ENCODE measurements at places on chromosomes 13 and 19.

- DNase-seq = no peak
These were observed 64.9 kb upstream of the MED4 start for GRCh38 chr13:48159826-48160225.

GRCh38 chr13:54859827-54860226, 1831.2 kb downstream of the OLFM4 start:
- DNase-seq = no peak

GRCh38 chr13:74227476-74228158, 93.4 kb upstream of the KLF12 start:
- DNase-seq = no peak

GRCh38 chr13:33205804-33206221, 79.7 kb downstream of the STARD13 start:
- DNase-seq = no peak

- DNase-seq = no peak
These were observed 420.5 kb upstream of the KLF12 start for GRCh38 chr13:74554569-74555275.

- DNase-seq = no peak
These were observed 14.5 kb downstream of the IRS2 start for GRCh38 chr13:109771926-109772325.

DNA sequence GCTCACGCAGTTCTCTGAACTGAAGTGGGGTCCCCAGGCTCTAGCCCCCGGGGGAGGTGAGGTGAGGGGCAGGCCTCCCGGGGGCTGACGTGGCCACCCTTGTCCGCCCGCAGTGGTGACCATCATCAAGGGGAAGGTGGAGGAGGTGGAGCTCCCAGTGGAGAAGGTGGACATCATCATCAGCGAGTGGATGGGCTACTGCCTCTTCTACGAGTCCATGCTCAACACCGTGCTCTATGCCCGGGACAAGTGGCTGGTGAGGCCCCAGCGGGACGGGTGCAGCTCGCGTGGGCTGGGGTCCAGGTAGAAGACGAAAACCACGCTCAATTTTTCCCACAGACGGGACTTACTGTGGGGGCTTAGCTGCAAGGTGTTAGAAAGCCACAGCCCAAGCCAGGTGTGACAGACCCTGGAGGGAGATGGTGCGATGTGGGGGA, 5.6 kb upstream of the ADM5 start:
- no peak for DNase-seq

- no peak for DNase-seq
These were observed 3.1 kb upstream of the SUCLA2 start for GRCh38 chr13:48004201-48004600.

- DNase-seq = no peak
These were observed 11.6 kb upstream of the FPR3 start for GRCh38 chr19:51783372-51783771.

- no peak for DNase-seq
These were observed 11.5 kb downstream of the CEACAM16 start for GRCh38 chr19:44710483-44710882.

GRCh38 chr19:2719920-2720776, 1.0 kb downstream of the DIRAS1 start:
- no peak for DNase-seq

DNA sequence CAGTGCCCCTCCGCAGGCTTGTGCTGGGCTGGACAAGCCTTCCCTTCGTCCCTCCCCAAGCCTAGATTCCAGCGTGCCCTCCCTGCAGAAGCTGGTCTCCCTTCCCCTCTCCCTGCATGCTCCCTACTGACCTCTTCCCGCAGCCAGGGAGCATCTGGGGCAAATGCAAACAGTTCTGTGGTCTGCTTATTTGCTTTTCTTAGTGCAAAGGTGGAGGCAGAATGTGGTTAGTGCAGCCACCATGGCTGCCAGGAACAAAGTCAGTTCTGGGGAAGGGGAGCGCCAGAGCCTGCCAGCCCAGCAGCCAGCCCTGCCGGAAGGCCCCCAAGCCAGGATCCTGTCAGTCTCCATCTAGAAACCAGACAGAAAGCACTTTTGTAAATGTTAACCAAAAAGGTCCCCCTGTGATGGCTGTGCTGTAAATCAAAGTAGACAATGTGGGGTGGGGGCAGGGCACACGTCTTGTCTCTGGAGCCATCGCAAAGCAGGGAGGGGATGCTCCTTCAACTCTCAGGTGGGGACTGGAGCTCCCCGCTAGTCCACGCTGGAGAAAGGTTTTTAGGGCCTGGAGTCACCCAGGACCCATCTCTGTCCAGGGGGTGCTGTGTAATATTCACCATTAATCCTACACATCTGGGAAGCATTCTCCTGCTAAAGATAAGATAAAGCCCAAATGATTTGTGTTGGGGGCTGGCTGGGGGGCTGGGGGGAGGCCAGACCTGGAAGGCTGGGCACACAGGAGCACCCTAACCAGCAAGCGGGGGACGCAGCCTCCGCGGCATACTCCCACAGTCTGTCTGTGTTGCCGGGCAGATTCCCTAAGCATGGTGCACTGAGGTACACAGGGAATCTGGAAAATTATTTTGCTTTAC, 30.9 kb downstream of the SERP2 start:
- no peak for DNase-seq

- DNase-seq = no peak
These were observed 8.0 kb downstream of the MBD3 start for GRCh38 chr19:1584500-1585242.

DNA sequence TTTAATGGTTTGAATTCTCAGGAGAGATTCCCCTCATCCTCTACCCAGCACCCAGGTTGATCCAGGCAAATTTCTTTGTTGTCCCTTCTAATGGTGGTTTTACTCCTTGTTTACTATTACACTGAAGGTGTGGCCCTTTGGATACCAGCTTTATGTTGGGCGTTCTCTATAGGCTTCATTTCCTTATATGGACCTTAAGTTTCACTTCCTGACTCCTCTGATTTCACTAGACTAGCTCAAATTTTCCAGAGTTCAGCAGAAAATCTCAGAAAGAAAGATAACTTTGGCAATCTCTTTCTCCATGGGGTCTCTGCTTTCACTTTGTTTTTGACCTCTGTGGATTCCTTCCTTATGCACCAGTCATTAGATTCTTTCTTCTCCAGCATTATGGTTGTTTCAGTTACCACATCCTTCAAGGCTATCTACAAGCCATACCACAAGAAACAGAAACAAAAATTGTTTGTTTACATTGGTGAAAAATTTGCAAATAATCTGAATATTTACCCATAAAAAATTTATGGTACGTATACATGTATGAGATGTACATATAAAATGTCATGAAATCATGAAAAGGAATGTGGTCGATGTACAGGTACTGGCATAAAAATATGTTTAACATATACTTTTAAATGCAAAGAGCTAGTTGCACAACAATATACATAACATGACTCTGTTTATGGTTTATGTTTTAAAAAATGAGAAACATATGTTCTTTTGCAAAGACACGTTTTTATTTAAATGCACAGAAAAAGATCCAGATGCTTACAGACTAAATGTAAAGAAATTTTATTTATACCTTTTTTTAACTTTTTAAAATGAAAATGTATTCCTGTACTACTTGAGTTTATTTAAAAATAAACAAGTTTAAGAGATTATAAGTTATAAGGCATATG, 212.6 kb downstream of the LACC1 start:
- DNase-seq = no peak

- DNase-seq = peak; percentile 24
These were observed 18.5 kb upstream of the POP4 start for GRCh38 chr19:29587518-29587986.

GRCh38 chr19:49692147-49692506, 1.2 kb downstream of the CPT1C start:
- no peak for DNase-seq

- no peak for DNase-seq
These were observed 11.3 kb downstream of the LSM4 start for GRCh38 chr19:18311502-18312091.

DNA sequence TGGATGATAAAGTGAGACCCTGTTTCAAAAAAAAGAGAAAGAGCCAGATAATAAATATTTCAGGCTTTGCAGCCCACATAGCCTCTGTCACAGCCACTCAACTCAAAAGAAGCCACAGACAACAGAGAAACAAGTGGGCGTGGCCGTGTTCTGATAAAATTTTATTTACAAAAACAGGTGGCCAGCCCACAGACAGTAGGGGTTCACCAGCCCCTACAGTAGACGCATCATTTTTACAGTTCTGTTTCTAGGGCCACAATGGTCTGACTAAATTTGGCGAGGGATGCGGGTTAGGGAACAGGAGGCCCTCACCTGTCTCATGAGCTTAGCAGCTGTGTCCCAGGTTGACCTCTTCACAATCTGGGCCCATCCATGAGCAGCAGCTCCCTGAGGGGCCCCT, 59.5 kb downstream of the ARHGEF18 start:
- DNase-seq = no peak

DNA sequence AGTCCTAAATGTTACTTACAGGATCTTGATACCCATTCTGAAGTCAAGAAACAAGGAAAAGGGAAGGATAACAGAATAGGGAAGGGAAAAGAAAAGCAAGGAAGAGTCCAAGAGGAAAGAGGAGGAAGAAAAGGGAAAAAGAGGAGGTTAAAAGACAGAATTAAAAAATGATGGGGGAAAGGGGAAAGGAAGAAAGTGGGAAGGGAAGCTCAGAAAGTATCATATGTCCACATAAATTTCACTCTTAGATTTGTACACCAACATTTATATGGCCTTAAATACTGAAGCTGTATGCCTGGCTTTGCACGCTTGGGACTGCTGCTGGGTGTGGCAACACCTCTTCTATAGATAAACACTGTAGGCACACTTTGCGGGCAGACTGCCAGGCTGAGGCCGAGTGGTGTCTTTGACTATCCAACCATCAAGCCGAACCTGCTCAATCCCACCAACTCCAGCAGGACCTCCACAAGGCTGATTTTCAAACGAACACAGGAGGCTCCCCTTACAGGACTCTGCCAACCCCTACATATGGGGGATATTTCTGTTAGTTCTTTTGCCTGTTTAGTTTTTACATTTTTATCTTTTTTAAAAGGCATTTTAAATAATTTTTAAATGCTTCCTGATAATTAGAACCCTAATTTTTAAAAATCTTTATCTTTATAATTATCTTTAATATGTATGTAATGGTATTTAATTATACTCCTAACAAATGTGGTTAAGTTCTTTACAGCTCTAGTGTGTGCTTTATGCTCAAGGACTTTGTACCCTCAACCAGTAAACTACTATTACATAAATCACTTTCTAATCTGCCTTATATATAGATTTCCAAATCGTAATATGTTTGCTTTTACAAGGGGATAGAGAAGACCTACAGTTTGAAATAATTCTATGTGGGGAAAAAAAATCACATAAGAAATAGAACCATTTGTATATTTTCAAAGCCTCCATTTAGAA, 154.2 kb downstream of the DIAPH3 start:
- no peak for DNase-seq

- no peak for DNase-seq
These were observed 214.0 kb downstream of the PCDH9 start for GRCh38 chr13:67015976-67016600.

- no peak for DNase-seq
These were observed 87.8 kb downstream of the KLF12 start for GRCh38 chr13:74046431-74046830.

GRCh38 chr13:107104631-107105030, 536.7 kb upstream of the ARGLU1 start:
- DNase-seq = no peak

DNA sequence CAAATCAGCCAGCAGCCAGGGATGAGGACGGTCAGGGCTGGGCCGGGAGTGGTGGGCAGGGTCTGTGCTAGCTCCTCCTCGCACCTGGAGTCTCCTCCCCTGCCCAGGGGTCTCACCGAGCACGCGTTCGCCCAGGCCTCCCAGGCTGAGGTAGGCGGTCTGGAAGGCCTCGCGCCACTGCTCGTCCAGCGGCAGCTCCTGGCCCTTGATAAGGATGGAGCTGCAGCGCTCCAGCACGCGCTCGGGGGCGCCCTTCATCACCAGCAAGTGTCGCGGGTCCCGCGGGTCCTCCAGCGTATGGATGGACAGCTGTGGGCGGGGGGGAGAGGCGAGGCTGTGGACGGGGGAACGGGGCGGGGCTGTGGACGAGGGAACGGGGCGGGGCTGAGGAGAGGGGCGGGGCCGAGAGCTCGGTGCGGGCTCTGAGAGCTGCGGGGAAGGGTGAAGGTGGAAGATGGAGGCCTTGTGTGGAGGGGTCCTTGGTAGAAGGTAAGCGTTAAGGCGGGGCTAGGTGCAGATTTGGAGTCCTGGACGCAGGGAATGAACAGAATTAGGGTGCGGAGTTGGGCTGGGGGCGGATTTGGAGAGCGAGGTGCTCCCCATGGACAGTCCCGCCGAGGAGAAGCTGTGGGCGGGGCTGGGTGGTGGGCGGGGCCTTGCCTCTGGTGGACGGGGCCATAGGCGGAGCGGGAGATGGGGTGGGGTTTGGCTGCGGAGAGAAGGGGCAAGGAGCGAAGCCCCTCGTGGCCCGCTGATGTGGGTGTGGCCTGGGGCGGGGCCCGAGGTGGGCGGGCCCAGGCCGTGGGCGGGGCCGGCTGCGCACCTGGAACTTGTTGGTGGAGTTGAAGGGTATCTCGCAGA, 5.7 kb downstream of the ATP4A start:
- DNase-seq = no peak

GRCh38 chr13:96075953-96076543, 13.9 kb upstream of the HS6ST3 start:
- no peak for DNase-seq

- DNase-seq = no peak
These were observed 2412.4 kb downstream of the PCDH9 start for GRCh38 chr13:64817691-64818090.

DNA sequence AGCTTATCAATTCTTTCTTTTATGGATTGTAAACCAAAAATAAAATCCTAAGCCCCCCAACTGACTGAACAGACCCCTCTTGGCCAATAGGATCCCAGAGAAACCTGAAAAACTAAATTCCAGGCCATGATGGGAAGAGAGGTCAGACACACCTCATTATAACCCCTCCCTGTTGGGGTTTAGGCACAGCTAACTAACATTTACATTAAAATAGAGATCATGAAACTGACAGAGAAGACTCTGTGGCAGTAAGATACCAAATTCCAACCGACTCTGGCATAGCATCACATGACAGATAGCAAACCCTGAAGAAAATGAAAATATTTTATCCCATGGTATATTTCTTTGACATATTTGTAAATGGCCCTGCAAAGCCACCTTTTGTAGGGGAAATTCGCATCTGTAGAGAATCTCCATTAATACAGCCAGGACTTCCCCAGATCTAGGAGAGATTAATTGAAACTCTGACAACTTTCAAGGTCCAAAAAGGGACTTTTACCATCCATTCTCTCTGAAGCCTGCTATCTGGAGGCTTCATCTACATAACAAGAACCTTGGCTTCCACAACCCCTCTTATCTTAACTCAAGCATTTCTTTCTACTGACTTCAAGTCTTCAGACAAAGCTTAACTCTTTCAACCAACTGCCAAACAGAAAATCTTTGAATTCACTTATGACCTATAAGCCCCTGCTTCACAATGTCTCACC, 27.1 kb upstream of the GAS6 start:
- no peak for DNase-seq

GRCh38 chr19:18832306-18833140, 764 bp downstream of the UPF1 start:
- no peak for DNase-seq

- DNase-seq = no peak
These were observed 722 bp upstream of the TIMM50 start for GRCh38 chr19:39479916-39480315.

- DNase-seq = no peak
These were observed 36.6 kb downstream of the PDS5B start for GRCh38 chr13:32622827-32623226.

- no peak for DNase-seq
These were observed 8.3 kb upstream of the CDC42EP5 start for GRCh38 chr19:54481326-54481930.

- DNase-seq = no peak
These were observed 932 bp downstream of the SLC35E1 start for GRCh38 chr19:16571283-16571682.

- DNase-seq = no peak
These were observed 64.5 kb downstream of the CEBPG start for GRCh38 chr19:33437821-33438671.

Measured in activated CD8-positive, alpha-beta memory T cell treated with anti-CD3 and anti-CD28 coated beads for 1 hour (primary cell).